NCI-H2029 treated with DMSO at 0.1 percent for 48 hours (cell line): ENCODE measurements at places on chromosomes 3 and 15.

- DNase-seq = no peak
These were observed 2.1 kb upstream of the NMB start for GRCh38 chr15:84659904-84660781.

- peak; percentile 54 for DNase-seq
These were observed 31.9 kb upstream of the STRIT1 start for GRCh38 chr3:155325263-155325835.

GRCh38 chr3:141218162-141218835 lies 13.3 kb upstream of the PXYLP1 start:
- DNase-seq = no peak

DNA sequence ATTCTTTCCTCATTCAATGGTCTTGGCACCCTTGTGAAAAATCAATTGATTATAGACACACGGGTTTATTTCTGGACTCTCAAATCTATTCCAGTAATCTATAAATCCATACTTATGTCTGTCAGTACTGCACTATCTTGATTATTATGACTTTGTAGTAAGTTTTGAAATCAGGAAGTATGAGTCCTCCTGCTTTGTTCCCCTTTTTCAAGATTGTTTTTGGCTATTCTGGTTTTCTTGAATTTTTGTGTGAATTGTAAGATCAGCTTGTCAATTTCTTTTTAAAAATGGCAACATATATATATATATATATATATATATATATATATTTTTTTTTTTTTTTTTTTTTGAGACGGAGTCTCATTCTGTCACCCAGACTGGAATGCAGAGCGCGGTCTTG lies 32.3 kb upstream of the CFAP20DC start:
- DNase-seq = no peak

GRCh38 chr3:143121241-143122088 lies 1.9 kb downstream of the CHST2 start:
- no peak for DNase-seq

GRCh38 chr3:132079147-132079546 lies 44.3 kb upstream of the CPNE4 start:
- no peak for DNase-seq

DNA sequence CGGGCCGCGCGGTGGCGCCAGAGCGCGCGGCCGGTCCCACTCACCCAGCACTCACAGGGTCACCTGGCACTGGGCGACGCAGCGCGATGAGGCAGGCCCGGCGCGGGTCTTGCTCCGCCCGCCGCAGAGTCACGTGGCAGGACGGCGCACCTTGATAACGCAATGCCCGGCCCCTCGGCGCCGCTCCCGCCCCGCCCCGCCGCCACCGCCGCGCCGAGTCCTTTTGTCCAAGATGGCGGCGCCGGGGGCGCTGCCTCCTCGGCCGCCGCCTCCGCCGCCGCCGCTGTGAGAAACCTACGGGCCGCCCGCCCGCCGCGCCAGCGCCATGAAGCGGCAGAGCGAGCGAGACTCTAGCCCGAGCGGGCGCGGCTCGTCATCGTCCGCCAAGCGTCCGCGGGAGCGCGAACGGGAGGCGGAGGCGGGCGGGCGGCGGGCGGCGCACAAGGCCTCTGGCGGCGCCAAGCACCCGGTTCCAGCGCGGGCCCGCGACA lies at the start of gene RBM15B:
Gene RBM15B (plus strand): TSS at position 211 of the 491 bp plus-strand sequence. CDS start 115 bp downstream, at position 326.
- DNase-seq = no peak

GRCh38 chr3:121698476-121698875 lies 37.8 kb upstream of the HCLS1 start:
- no peak for DNase-seq

GRCh38 chr3:187986514-187986934 lies 167.4 kb upstream of the LPP start:
- DNase-seq = no peak

DNA sequence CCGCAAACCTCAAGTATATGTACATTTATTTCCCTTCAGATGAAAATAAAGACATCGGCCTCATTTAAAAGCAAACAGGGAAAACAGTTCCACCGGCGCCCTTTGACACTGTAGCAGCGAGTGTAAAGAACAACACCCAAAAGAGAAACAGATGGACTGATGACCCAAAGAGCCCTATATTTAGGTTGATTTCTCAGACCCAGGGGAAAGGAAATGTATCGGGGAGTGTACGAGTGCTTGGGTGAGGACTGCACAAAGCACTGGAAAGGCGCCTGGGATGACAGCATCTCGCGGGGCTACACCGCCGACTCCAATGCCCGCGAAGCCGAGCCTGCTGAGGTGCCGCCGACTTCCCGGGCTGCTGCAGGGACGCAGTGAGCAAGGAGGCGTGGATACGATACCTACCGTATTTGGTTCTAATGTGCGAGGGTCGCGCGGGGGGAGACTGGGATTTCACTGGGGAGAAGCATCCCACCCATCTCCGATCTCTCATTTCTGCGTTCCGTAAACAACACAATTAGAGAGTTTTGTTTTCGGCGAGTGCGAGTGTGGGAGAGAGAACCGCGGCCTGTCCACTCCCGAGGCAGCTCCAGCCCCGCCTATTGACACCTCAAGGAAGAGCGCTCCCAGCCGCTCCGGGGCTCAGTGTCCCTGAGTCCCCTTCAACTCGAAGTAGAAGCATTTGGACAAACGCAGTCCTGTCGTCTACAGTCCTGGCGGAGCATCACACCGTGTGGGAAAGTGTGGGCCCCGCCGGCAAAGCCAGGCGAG lies 2.0 kb downstream of the MECOM start:
- peak; percentile 20 for DNase-seq

GRCh38 chr3:45793482-45794176 lies 2.7 kb downstream of the SLC6A20 start:
- no peak for DNase-seq
